ENCODE measurements at places on chromosomes 1 and 21. TPM values are rescaled to one million over a fixed set of nuclear protein-coding genes. Genes with fewer than 3 reads are reported as not detected.

DNA sequence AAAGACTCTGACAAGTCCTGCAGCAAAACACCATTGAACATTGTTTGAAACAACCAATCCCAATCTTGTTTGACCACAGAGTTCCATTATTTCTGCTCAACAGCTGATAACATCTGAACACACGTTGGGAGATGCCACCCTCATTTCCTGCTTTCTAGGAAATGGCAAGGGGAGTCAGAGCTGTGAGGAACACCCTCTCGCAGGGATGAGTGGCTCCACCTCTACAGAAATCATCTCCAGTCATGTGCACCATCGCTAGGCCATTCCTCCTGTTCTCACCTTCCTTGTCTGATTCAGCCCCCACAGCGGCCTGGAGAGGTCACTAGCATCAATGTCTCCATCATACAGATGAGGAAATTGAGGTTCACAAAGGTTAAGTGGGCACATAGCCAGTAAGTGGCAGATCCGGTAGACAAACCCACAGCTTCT is 22.4 kb upstream of the RUNX3 start:
- no peaks in the 10 kb centered on the region for H3K4me1 ChIP-seq
- H3K36me3 ChIP-seq: no peaks in the 10 kb centered on the region
- H3K4me3 ChIP-seq: no peak overlapping the region
- no peaks in the 10 kb centered on the region for H3K27me3 ChIP-seq
- DNase-seq: no peak
- no peak overlapping the region for H3K27ac ChIP-seq

- H3K27ac ChIP-seq: no peak overlapping the region
- no peak for DNase-seq
- peaks cover 30% of the 10 kb centered on the region for H3K27me3 ChIP-seq
Observed at GRCh38 chr1:202858331-202858730, 30.6 kb downstream of the RABIF start.

GRCh38 chr1:184373155-184373554 is 13.7 kb upstream of the C1orf21 start:
- no peak for DNase-seq
- no peaks in the 10 kb centered on the region for H3K4me1 ChIP-seq
- H3K4me3 ChIP-seq: no peak overlapping the region
- H3K36me3 ChIP-seq: no peaks in the 10 kb centered on the region

DNA sequence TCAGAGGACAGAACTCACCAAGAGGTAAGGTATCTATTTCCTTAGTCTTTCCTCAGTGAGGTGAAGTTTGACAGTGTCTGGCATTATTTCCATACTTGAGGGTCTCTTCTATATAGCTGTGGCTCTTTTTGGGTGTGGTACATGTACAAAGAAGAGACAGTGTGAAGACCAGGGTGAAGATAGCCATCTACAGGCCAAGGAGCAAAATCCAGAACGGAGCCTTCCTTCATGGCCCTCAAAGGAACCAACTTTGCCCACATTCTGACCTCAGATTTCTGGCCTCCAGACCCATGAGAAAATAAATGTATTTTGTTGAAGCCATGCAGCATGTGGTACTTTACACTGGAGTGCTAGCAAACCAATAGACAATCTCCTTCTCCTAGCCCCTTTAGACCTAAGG is 858.5 kb upstream of the B3GALT2 start:
- H3K36me3 ChIP-seq: no peaks in the 10 kb centered on the region
- no peak overlapping the region for H3K4me3 ChIP-seq
- no peak overlapping the region for H3K27ac ChIP-seq
- no peaks in the 10 kb centered on the region for H3K27me3 ChIP-seq

- H3K27ac ChIP-seq: no peak overlapping the region
- no peaks in the 10 kb centered on the region for H3K36me3 ChIP-seq
- H3K27me3 ChIP-seq: peaks cover 9% of the 10 kb centered on the region
- no peak overlapping the region for H3K4me3 ChIP-seq
- H3K4me1 ChIP-seq: no peaks in the 10 kb centered on the region
- DNase-seq: peak; percentile 4
Observed at GRCh38 chr21:35825370-35826353, 234.7 kb downstream of the SETD4 start.

KCNK2 gene
- not detected for total RNA-seq

E2F2 gene
- total RNA-seq: 46.1 TPM

DNA sequence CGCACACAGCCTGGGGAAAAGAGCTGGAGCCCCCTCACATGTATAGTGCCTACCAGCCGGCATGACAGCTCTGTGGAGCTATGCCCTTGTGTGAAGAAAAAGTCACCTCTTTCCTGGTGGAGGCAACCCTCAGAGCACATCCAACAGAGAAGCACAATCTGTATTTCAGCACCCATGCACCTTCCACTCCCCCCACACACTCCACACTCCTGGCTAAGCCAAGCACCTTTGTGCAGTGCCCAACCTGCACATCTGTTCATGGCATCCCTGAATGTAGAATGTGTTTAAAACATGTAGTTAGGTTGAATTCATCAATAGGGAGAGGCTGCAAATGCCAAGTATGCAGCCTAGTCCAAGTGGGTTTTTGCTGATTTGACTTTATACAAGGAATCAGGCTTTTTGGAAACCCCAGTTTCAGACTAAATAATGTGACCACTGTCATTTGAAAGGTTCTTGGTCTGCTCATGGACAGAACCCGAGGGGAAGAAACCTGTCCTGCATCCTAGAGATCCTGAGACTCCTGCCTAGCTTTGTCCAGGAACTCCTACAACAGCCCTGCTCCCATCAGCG is 197.1 kb downstream of the TOMM20 start:
- no peak overlapping the region for H3K27ac ChIP-seq
- H3K4me3 ChIP-seq: no peak overlapping the region
- no peaks in the 10 kb centered on the region for H3K27me3 ChIP-seq

NES gene
- total RNA-seq: 8.7 TPM

- no peak for DNase-seq
- H3K27ac ChIP-seq: peak overlapping the region; percentile 89
- peaks cover 37% of the 10 kb centered on the region for H3K4me1 ChIP-seq
- H3K36me3 ChIP-seq: no peaks in the 10 kb centered on the region
Observed at GRCh38 chr1:209767706-209768105, 11.9 kb downstream of the TRAF3IP3 start.

GRCh38 chr1:209707308-209707707 is 2.7 kb downstream of the HSD11B1 start:
- H3K27ac ChIP-seq: no peak overlapping the region
- no peak for DNase-seq
- H3K36me3 ChIP-seq: no peaks in the 10 kb centered on the region

- no peak overlapping the region for H3K27ac ChIP-seq
- no peak overlapping the region for H3K4me3 ChIP-seq
- no peaks in the 10 kb centered on the region for H3K4me1 ChIP-seq
- H3K27me3 ChIP-seq: peaks cover 6% of the 10 kb centered on the region
- no peaks in the 10 kb centered on the region for H3K36me3 ChIP-seq
Observed at GRCh38 chr1:5734996-5735395, 257.2 kb downstream of the NPHP4 start.

- no peaks in the 10 kb centered on the region for H3K27me3 ChIP-seq
- no peak overlapping the region for H3K27ac ChIP-seq
- no peak for DNase-seq
- no peaks in the 10 kb centered on the region for H3K36me3 ChIP-seq
- H3K4me1 ChIP-seq: peaks cover 26% of the 10 kb centered on the region
- H3K4me3 ChIP-seq: no peak overlapping the region
Observed at GRCh38 chr1:161953256-161953920, 70.3 kb downstream of the OLFML2B start.

RAB7B gene
- 0.11 TPM for total RNA-seq

- H3K4me1 ChIP-seq: peaks cover 30% of the 10 kb centered on the region
- H3K27ac ChIP-seq: no peak overlapping the region
- no peaks in the 10 kb centered on the region for H3K27me3 ChIP-seq
- H3K36me3 ChIP-seq: no peaks in the 10 kb centered on the region
- no peak for DNase-seq
Observed at GRCh38 chr1:108600504-108600903, 40.6 kb downstream of the EEIG2 start.

DNA sequence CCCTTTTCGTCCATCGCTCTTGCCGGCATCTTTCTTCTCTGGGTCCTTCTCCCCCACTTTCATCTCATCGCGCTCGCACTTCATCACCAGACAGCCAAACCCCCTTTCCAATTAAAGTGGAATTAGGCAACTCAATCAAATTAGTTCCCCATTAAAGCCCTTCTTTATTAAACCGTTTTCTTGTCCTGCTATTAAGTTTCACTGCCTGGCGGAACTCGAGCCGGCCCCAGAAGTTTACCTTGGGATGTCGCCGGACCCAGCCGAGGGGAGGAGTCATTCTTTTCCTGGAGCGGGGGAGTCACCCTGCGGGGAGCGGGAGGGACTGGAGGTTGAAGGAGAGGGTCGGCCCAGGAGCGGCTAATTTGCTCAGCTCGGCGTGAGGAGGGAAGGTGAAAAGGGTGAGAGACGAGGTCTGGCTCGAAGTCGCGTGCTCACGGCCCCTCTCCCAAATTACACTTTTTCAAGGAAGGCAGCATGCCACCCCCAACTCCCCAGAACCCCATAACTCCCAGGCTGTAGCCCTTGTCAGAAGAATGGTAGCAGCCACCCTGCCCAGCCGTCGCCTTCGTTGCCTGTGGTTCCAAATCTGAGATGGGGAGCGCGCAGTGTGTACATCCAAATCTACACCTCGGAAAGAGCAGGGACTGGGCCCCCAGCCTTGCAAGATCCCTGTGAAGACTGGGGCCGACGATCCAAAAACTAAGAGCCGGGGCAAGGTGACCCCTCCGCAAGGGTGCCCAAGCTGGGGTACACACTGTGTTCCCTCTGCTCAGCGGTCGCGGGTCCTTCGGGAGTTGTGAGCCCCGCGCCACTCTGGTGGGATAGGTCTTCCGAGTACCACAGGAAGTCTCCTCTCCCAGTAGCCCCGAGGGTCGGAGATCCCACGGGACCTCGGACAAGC is 6.4 kb downstream of the DMRTA2 start:
- no peak overlapping the region for H3K27ac ChIP-seq
- H3K27me3 ChIP-seq: peaks cover 94% of the 10 kb centered on the region
- DNase-seq: no peak
- no peak overlapping the region for H3K4me3 ChIP-seq
- H3K4me1 ChIP-seq: no peaks in the 10 kb centered on the region
- H3K36me3 ChIP-seq: no peaks in the 10 kb centered on the region

DNA sequence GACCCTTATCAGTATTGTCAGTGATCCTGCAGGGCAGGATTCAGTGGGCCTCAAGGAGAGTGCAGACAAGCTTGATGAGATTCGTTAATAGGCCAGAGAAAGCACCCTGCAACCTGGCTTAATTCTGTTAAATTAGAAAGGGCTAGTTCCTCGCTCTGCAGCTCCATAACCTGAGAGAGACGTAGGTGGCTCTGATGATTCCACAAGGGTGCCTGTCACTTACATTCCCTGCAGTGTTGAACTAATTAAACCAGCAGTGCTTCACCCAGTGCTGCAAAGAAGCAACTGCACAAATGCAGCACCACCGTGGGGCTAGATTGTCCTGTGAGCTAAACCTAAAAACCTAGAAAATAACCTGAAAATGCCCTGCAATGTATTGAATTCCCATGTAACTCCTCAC is 270.8 kb downstream of the CACNA1E start:
- H3K27me3 ChIP-seq: peaks cover 25% of the 10 kb centered on the region
- no peak overlapping the region for H3K4me3 ChIP-seq
- H3K4me1 ChIP-seq: no peaks in the 10 kb centered on the region
- H3K36me3 ChIP-seq: no peaks in the 10 kb centered on the region
- H3K27ac ChIP-seq: no peak overlapping the region
- DNase-seq: no peak

- H3K36me3 ChIP-seq: no peaks in the 10 kb centered on the region
- H3K27ac ChIP-seq: no peak overlapping the region
- DNase-seq: no peak
- H3K27me3 ChIP-seq: no peaks in the 10 kb centered on the region
- no peaks in the 10 kb centered on the region for H3K4me1 ChIP-seq
Observed at GRCh38 chr1:4944911-4945310, 290.5 kb downstream of the AJAP1 start.

DNA sequence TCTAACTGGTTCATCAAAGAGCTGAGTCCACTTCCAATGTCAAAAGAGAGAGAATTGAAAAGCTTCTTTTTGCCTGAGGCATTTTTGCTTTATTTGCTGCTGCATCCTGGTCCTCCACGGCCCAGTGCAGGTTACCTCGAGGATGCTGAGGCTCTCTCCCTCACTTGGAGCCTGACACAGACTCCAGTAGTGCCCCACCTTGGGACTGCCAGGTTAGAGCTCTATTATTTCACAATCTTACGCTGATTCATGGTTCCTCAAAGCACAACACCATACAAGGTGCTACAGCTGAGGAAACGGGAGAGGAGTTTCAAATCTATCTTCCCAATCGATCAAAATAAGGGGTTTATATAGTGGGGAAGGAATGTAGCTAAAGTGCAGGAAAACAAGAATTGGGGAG is 13.6 kb upstream of the PLPPR4 start:
- DNase-seq: no peak
- no peak overlapping the region for H3K4me3 ChIP-seq
- no peaks in the 10 kb centered on the region for H3K27me3 ChIP-seq
- no peaks in the 10 kb centered on the region for H3K4me1 ChIP-seq
- no peak overlapping the region for H3K27ac ChIP-seq

DNA sequence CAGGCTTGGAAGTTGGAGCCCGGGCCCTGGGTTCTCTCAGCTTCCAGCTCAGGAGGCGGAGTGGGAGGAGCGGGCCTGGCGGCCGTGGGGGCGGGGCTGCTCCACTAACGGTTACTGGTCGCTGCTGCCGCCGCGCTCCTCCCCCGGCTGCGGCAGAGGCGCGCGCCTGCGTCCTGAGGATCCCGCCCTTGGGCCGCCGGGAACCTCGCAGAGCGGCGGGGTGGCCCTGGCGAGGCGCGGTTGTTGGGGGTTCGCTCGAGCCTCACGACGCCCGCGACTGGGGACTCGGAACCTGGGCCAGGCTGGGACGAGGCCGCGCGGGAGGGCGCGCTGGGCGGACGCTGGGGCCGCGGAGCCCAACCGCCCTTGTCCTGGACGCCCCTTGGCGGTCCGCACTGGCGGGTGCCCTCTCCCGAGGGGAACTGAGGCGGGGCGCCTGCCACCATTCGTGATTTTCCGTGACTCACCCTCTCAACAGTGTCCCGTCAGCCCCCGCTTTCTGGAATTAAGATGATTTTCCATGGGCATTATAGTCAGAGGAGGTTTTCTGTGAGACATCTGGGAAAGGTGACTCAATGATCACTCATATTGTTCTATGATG is 34.1 kb downstream of the OR2G3 start:
- peaks cover 10% of the 10 kb centered on the region for H3K27me3 ChIP-seq
- H3K36me3 ChIP-seq: no peaks in the 10 kb centered on the region
- H3K27ac ChIP-seq: no peak overlapping the region
- no peak overlapping the region for H3K4me3 ChIP-seq
- no peak for DNase-seq

- H3K27me3 ChIP-seq: peaks cover 19% of the 10 kb centered on the region
- H3K4me1 ChIP-seq: no peaks in the 10 kb centered on the region
- no peak for DNase-seq
- no peak overlapping the region for H3K4me3 ChIP-seq
- H3K27ac ChIP-seq: no peak overlapping the region
Observed at GRCh38 chr1:245688536-245689453, 534.0 kb downstream of the KIF26B start.

All from A673 (cell line).